ENCODE measurements at places on chromosomes 12 and 14.

GRCh38 chr12:87140262-87140661 lies 884.1 kb upstream of the MGAT4C start:
- no peak for DNase-seq

GRCh38 chr12:92505254-92506231 lies 197.2 kb upstream of the PLEKHG7 start:
- DNase-seq, result peak; percentile 51

DNA sequence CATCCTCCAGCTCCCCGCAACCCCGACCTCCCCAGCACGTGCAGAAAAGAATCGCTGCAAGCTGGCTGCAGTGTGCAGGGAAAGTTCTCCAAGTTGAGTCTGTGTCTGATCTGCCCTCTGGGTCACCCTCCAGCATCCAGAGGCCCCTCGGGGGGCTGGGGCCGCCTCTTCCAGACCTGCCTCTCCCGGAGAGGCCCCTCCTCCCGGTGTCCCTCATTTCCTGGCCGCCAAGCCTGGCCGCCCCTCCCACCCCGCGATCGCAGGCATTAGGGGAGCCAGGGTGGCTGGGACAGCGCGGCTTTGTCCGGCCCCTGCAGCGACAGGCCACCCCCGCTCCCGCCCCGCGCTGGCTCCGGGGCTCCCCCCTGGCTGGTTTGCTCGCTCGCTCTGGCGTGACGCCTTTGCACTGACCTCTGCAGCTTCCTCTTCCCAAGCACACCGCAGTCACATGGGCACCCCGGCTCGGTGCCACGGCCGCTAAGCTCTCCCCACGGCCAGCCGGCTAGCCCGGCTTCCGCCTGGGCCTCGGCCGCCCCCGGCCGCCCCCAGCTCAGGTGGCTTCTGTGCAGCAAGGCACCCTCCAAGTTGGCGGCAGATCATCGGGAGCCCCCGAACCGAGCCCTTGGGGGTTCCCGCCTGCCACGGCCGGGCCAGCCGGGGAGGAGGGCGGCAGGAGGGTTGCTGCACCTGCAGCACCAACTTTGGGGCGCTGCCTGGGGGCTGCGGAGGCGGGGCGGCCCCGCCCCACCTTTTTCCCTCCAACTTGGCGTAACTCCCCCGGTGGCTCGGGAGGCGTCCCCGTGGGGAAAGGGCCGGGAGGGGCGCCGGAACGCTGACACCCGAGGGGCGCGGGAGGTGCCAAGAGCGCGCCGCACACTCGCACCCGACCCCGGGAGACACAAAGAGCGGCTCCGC lies 43.7 kb downstream of the KDM2B start:
- DNase-seq, result peak; percentile 14

GRCh38 chr12:76562130-76562529 lies 2.6 kb upstream of the OSBPL8 start:
- no peak for DNase-seq

GRCh38 chr12:55673638-55674037 lies 34.1 kb downstream of the ITGA7 start:
- no peak for DNase-seq

GRCh38 chr14:70188659-70189455 lies at the start of gene SLC8A3:
TSS of gene SLC8A3 (minus strand) at chr14:70188951. CDS start at chr14:70168422, 20,529 bp downstream.
- DNase-seq, result no peak

DNA sequence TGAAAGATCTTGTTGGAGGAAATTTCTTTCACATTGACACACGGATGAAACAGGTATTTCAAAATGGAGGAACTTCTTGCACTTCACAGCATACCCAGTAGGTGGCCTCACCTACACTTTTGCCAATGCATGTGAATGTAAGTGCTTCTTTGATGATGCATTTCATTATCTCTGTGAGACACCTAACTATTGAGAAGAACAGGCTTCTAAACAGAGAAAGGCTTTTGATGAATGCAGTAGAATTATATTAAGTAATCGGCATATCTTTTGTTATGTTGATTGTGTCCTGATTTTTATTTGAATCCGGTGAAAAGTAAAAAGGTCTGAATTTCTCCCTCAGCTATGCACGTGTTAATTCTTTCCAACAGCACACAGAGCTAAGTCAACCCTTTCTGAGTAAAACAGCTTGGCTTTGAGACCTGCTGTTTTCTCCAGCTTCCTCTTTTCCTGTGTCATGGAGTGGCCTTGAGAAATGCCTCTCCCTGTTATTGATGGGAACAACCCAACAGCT lies 399.0 kb downstream of the NAV3 start:
- no peak for DNase-seq

Data from DMS153 (cell line).